ENCODE measurements at places on chromosomes 5 and 9.

DNA sequence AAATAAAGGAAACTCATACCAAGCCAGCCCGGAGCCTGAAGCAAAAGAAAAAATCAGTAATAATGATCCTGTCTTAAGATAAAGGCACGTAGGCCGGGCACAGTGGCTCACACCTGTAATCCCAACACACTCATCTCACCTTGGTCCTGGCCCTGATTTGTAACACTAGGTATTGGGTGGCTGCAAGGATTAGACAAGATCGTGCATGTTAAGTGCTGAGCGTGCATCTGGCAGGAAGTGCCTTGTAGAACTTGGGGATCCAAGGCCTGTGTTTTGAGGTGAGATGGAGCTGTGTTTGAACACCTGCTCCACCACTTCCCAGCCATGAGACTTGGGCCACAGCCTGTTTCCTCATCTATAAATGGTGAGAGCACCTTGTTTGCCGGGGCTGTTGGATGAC lies 41.5 kb downstream of the SPRY4 start:
- DNase-seq: no peak

GRCh38 chr9:98477884-98478283 lies 222.4 kb upstream of the TBC1D2 start:
- DNase-seq: no peak

- DNase-seq: no peak
These were observed 284.7 kb downstream of the SMARCA2 start for GRCh38 chr9:2299843-2300205.

- DNase-seq: peak; percentile 79
These were observed 105.4 kb downstream of the SEMA5A start for GRCh38 chr5:9440517-9440916.

GRCh38 chr5:157324237-157324636 lies 58.3 kb downstream of the CYFIP2 start:
- no peak for DNase-seq

GRCh38 chr9:83649515-83649914 lies 26.6 kb downstream of the IDNK start:
- DNase-seq: no peak

GRCh38 chr5:153619771-153620170 lies 129.3 kb downstream of the GRIA1 start:
- peak; percentile 31 for DNase-seq

- no peak for DNase-seq
These were observed 1717.2 kb upstream of the C9orf72 start for GRCh38 chr9:29290516-29290915.

DNA sequence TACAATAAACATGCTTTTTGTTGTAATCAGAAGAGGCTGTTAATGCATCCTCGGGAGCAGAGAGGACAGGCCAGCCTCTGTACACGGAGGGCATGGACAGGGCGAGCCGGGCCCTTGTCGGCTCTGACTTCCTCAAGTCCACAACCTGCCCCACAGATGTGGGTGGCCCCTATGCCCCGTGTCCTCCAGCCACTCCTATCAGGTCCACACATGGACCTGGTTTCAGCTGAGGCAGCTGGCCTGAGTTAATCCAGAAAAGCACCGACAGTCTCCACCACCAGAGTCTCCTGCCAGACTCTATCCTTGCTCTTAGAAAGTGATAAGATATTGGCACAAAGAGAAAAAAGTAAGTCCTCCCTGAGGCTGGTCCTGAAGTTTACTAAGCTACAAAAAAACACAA lies 52.4 kb upstream of the PHYKPL start:
- DNase-seq: no peak

DNA sequence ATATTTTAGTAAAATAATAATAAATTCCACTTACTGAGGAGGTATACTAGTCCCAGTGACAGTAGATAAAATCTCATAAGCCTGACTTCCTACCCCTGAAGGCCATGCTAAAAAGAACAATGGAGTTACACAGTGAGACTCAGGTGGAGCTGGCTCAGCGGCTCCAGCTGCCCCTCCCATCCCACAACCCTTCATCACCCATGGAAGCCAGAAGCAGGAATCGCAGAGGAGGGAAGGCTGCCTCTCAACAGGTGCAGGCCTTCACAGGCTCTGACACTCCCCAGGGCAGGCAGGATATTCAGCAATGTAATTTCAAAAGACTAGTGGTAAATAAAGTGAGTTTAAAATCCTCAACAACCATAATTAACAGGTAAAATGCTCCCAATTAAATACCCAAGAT lies 67.5 kb downstream of the FANCC start:
- no peak for DNase-seq

DNA sequence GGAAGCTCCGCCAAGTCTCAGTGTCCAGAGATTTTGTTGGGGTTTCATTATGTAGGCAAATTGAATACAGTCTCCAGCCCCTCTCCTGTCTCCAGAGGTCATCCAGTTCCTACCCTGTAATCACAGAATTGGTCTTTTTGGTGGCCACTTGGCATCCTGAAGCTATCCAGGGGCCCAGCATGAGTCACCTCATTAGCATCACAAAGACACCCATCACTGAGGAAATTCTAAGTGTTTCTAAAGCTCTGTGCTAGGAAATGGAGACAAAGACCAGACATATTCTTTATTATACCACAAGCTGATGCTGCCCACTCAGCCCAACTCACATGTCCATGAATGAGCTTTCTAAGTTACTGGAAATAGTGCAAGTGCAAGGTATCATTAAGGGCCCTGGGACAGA lies 229.9 kb downstream of the DOCK8 start:
- DNase-seq: no peak

- DNase-seq: no peak
These were observed 16.7 kb upstream of the HSPB3 start for GRCh38 chr5:54438620-54439389.

DNA sequence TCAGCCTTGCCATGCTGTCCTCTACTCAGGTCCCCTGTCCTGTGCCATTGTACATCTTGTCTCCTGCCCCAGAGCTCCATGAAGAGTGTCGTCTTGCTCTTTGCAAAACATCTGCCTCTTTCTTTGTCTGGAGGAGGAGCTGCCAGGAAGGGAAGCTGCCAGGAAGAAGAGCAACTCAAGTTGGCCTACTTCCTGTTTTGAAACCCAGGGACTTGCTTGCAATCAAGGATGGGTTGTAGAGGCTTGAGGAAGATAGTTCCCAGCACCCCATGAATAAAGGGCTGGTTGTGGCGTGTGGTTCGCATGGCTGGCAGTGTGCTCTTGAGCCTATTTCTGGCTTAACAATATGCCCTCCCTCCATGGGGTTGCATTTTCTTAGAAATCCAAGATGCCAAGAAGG lies 53.0 kb upstream of the CPEB4 start:
- DNase-seq: no peak

DNA sequence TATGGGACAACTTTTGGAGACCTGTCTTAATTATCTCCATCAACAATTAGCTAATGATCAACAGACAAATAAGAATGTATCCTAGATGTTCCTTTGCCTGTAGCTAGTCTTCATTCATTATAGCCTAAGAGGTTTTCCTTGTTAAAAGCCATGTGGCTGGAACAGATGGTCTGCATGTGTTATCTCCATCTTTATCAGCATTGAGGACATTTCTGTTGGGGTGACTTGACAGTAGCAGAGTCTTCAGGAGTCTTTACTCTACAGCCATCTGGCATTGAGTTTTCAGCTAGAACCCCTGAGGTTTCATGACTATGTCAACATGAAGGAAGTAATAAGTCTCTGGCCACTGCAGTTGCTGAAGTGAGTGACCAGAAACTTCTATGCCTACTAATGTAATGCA lies 106.6 kb upstream of the TLE4 start:
- DNase-seq: no peak

- DNase-seq: no peak
These were observed 64.0 kb downstream of the NSUN2 start for GRCh38 chr5:6568889-6569288.

GRCh38 chr9:77954666-77955015 lies 77.0 kb downstream of the GNAQ start:
- DNase-seq: no peak

DNA sequence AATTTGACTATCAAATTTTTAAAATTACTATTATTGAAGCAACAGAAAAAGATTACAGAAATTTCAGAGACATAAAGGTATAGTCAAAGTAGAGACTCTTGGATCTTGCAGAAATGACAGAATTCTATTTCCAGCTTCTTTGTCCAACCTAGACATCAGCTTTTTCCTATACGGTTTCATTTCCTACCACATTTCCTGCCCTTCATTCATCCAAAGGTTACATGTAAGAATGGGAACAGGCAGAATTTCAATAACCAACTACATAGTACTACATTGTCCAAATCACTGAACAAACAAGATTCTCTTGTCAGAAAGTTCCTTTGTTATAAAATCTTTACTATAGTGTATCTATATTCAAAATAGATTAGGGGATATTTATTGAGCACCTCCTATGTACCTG lies 124.9 kb downstream of the FANCC start:
- DNase-seq: no peak

- no peak for DNase-seq
These were observed 15.5 kb upstream of the MEGF9 start for GRCh38 chr9:120729791-120730241.

GRCh38 chr5:116559239-116559638 lies 15.4 kb downstream of the SEMA6A start:
- no peak for DNase-seq

DNA sequence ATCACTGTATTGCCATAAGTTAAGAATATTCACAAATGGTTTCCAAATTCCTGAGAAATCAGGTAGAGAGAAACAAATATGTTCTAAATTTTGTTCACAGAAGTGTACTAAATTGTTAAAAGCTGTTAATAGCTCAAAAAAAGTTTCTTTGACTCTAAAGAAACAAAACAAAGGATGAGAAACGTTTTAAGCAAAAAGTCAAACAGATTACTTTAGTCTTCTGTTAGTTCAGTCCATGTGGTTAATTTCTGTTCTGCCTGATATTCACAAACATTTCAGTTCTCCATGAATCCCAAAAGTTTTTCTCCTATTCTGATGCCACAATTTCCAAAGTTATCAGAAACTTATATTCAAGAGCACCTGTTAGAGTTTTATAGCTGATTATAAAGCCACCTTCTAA lies 7.7 kb upstream of the FANCC start:
- DNase-seq: no peak

DNA sequence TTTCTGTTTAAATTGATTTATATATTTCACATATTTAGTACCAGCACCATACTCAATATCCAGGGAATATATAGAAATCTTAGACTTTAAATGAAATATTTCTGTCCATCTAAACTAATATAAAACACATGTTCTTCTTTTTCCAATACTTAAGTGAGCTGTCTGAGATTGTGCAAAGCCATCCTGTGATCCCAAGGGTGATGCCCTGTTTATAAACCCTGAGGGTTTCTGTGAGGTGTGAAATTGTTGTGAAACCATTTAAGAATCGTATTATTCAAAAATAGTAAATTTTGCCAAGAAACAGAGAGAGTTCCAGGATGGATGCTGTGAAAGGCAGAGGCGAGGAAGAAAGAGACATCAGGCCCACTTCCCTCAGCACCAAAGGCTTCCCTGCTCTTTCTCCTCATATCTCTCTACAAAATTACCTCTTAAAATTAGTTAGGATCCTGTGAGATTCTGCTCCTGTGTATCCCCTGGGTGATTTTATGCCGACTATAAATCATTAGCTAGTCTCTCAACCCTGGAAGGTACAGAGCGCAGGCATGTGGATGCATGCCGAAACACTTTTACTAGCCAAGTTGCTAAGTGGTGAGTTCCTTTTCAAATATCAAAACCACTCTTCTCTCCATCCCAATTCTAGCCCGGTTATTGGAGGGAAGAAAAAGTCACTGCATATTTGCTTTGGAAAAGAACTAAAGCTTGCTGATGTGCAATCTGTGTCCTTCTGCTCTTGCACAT lies 183.0 kb downstream of the GLIS3 start:
- peak; percentile 77 for DNase-seq

DNA sequence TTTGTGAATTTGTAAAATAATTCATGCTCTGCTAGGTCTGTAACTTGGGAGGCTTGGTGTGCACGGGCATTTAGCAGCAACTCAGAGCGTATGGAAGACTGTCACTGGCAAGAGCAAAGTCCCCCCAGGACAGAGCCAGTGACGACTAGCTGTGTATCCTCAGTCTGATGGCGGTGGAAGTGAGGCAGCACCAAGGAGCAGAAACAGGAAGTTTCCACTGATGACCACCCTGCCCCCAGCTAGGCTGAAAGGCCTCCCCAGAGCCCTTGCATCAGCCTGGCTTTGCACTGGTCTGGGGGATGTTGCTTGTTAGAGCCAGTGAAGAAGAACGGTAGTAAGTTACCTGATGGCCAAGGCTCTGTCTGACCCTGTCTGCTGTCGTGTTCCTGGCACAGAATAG lies 66.8 kb upstream of the ABL1 start:
- peak; percentile 37 for DNase-seq

GRCh38 chr5:179224741-179225140 lies 120.5 kb downstream of the ADAMTS2 start:
- DNase-seq: no peak

- DNase-seq: no peak
These were observed 25.9 kb downstream of the PTGS1 start for GRCh38 chr9:122396614-122397148.

- no peak for DNase-seq
These were observed 18.3 kb downstream of the PDGFRB start for GRCh38 chr5:150137168-150137957.

- DNase-seq: peak; percentile 100
These were observed 135.2 kb downstream of the PCSK1 start for GRCh38 chr5:96297867-96298266.

DNA sequence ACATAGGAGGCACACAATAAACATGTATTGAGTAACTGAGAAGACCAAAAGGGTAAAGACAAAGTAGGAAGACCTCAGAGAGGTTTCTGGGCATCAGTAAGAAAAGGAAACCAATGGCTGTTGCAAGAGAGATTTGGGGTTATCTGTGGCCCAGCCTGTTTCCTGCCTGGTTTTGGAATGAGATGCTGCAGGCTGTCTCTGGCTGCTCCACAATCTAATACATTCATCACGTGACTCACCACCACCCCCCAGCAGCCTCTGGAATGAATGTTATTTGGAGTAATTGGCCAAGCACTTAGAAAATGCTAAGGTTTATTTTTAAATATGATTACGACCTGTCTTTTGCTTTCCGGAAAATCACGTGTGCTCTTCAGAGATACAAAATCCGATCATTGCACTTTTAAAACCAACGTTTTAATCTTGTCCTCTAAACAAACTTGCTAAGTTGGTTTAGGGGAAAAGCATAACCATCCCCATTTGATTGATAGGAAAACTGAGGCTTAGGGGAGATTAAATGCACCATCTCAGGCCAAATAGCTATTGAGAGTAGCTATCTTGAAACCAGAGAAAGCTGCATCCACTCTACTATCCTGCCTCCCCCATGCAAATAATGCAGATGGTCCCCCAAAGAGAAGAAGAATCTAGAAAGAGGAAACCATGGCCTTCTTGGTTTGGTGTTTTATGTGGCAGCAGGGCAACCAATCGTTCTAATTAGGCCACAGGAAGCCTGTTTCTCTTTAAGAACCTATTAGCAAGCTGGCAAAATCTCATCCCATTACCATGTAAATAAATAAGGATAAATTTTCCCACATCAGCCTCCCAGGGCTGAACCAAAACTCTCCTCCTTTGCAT lies 151.8 kb upstream of the ADRA1B start:
- DNase-seq: peak; percentile 96

DNA sequence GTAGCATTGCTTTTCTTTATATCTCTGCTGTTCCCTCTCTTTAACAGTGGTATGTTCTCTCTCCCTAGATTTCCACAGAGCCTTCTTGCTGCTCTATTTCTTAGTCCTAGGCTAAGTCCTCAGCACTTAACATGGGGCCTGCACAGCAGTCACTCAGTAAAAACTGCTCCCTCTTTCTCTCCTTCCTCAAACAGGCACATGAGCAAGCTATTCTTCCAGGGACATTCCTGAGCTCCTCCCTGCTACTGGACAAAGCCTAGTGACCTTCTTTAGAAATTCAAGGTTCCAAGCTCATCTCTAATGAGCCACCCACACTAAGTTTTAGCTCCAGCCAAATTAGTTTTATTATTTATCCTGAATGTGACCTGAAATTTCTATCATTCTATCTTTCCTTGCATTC lies 39.5 kb downstream of the TRIM32 start:
- DNase-seq: no peak
